ENCODE measurements at places on chromosomes 7 and 10.

GRCh38 chr7:115068220-115068619 lies 146.3 kb downstream of the MDFIC start:
- no peak for DNase-seq

- DNase-seq: no peak
Observed at GRCh38 chr7:31500656-31501055, 13.2 kb upstream of the ITPRID1 start.

- DNase-seq: no peak
Observed at GRCh38 chr10:111137587-111137986, 60.8 kb downstream of the ADRA2A start.

DNA sequence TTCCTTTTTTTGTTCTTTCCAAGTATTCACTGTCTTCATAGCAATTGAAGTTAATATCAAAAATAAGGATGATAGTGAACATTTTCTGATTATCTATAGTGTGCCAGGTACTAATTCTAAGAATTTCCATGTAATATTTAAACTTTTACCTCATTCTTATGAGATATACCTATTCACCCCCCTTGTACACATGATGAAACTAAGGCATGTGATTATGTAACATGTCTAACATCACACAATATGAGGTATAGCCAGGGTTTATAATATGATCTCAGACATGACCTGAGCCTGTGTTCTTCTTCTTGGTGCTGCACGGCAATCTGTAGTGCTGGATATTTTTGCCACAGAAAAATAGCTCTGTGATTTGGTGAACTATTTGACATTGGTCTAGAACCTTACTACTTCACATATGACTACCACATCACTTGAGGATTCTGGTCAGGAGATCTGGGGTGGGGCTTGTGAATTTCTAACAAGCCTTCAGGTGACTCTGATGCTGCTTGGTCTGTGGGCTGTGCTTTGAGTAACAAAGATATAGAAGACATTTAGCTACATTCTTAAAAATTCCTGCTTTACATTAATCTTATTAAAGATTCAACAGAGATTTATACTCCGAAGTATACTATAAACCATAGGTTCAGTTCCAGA lies 79.1 kb downstream of the TRIM24 start:
- no peak for DNase-seq

DNA sequence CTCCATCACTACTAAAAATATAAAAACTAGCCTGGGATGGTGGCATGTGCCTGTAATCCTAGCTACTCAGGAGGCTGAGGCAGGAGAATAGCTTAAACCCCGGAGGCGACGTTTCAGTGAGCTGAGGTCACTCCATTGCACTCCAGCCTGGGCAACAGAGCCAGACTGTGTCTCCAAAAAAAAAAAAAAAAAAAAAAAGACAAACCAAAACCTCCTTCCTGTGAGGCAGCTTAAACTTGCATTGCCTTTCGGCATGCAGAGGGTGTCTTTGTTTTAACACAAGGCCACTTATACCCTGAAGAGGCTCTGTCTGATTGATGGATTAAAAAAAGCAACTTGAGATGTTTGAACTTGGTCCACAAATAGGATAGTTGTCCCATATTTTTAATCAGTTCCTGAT lies 128.4 kb upstream of the RSU1 start:
- no peak for DNase-seq

DNA sequence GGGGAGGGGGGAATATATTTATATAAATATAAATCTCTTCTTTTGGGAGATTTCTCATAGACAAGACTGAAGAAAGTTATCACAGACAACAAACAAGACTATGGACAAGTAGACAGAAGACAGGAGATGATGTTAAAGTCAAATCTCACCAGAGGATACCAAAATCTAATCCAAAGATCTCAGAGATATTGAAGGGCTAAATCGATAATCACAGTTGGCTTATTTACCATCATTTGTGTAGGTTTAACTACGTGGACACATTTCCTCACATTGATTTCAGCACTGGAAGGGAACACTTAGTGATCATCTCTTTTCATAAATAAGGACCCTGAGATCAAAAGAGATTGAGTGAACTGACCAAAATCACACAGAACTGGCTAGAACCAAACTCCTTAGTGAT lies 2.7 kb upstream of the INPP5F start:
- DNase-seq: no peak

DNA sequence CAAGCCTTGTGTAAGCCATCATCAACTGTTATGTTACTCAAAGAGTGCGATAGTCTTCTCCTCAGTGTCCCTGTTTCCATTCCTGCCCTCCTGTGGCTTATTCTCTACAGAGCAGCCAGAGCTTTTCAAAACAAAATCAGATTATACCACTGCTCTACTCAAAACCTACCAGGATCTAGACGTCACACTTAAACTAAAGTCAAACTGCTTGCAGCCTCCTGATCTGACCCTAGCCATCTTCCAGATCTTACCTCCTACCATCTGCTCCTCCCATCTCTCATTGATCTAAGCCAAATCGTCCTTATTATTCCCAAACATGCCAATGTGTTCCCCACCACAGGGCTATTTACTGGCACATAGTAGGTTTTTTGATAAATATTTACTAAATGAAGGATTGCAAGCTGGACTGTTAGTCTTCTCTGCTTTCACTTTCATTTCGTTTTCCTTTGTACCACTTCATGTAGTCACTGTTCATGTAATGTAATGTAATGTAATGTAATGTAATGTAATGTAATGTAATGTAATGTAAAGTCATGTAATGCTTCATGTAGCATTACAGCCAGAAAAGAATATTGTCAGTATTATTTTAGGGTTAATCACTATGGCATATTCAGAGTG lies 116.1 kb downstream of the GPR37 start:
- no peak for DNase-seq

DNA sequence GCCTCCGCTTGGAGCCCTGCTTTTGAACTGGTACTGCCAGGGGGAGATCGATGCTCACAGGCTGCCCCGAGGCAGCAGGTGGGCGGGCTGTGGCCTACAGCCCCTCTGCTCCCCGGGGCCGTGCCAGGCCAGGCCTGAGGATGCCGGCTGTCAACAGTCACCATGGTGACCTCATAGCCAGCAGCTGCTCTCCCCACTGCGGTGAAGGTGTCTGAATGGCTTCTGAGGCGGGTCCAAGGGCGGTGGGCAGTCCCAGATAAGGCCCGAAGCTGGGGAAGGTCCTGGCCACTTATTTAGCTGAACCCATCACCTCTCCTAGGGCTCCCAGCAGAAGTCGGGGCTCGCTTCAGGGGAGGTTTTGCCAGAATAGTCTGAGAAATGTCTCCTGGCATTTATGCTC lies 179.3 kb downstream of the ARHGAP12 start:
- no peak for DNase-seq

GRCh38 chr10:7577176-7577575 lies 89.6 kb downstream of the ITIH5 start:
- no peak for DNase-seq

- peak; percentile 88 for DNase-seq
Observed at GRCh38 chr7:101947899-101948298, 130.5 kb downstream of the CUX1 start.

- no peak for DNase-seq
Observed at GRCh38 chr7:26792576-26792975, 71.8 kb downstream of the SKAP2 start.

- DNase-seq: no peak
Observed at GRCh38 chr10:17921378-17921777, 30.3 kb upstream of the SLC39A12 start.

DNA sequence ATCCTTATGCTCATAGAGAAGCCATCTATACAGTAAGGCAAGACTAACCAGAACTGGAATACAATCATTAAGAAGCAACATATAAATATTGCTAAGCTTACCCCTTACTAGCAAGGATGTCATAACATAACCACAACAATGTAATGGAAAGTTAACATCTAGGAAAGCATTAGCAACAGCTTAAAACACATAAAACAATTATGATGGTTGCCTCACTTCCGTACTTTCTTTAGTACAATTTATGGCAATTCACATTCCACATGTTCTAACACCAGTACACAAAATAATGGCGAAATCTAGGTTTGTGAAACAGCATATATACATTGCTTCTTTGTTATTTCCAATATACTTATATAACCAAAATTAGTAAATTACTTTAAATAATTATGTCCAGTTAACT lies 195.0 kb downstream of the AHR start:
- DNase-seq: no peak

- no peak for DNase-seq
Observed at GRCh38 chr10:92923416-92923815, 75.1 kb downstream of the EXOC6 start.

GRCh38 chr7:38833329-38833728 lies 75.7 kb downstream of the VPS41 start:
- no peak for DNase-seq

GRCh38 chr10:12250181-12250580 lies 54.2 kb downstream of the CDC123 start:
- no peak for DNase-seq

- DNase-seq: no peak
Observed at GRCh38 chr7:136370137-136370536, 393.0 kb upstream of the MTPN start.

GRCh38 chr10:34474009-34474376 lies 341.1 kb downstream of the PARD3 start:
- DNase-seq: no peak

- no peak for DNase-seq
Observed at GRCh38 chr7:138137423-138138171, 61.3 kb downstream of the AKR1D1 start.

DNA sequence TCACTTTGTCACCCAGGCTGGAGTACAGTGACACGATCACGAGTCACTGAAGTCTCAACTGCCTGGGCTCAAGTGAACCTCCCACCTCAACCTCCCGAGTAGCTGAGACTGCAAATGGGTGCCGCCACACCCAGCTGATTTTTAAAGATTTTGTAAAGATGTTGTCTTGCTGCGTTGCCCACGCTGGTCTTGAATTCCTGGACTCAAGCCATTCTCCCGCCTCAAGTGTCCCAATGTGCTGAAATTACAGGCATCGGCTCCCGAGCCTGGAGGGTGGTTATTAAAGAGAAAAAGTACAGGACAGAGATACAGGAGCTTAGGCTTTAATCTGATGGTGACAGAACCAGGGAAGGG lies 55.1 kb downstream of the KCTD7 start:
- DNase-seq: no peak
